ENCODE measurements at places on chromosomes 3 and 15.

- DNase-seq = no peak
These were observed 179.6 kb downstream of the NSMCE3 start for GRCh38 chr15:29089731-29090616.

GRCh38 chr3:8853081-8853480, 83.7 kb upstream of the OXTR start:
- no peak for DNase-seq

DNA sequence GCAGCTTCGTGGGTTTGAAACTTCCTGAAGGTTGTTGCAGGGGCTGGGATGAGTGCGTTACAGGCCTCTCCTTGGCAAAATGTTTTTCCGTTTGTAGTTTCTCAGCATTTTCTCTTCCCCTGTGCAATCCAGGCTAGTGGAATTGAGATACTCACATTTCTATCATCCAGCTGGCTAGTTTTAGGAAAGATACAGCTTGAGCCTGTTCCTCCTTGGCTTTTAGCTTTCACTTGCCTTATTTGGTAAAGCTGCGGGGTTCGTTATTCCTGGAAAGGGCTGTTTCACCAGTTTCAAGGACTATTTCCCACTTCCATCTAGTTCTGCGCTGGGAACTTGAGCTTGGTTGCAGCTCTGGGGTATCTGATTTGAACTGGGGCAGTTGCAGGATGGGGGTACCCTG, 90.3 kb downstream of the ITPR1 start:
- no peak for DNase-seq

DNA sequence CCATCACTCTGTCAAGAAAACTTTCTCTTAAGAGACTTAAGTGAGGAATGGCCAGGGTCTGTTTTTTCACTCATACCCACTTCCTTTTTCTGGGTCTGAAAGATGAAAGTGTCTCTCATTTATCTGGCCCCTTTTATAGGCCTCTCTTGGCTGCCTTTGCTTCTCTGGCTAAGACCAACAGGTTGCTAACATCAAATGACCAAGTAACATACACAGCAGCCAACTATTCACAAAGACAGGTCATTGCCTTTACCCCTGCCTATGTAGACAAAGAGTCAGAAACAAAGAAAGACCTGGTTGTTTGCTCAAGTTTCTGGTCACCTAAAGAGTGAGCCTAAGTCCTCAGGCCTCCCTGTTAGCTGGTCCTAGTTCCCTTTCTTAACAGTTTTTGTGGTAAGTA, 24.0 kb upstream of the CSTA start:
- DNase-seq = no peak

GRCh38 chr3:156803952-156804741, 22.0 kb upstream of the LEKR1 start:
- no peak for DNase-seq

GRCh38 chr3:150372722-150373121, 35.4 kb upstream of the TSC22D2 start:
- DNase-seq = no peak

DNA sequence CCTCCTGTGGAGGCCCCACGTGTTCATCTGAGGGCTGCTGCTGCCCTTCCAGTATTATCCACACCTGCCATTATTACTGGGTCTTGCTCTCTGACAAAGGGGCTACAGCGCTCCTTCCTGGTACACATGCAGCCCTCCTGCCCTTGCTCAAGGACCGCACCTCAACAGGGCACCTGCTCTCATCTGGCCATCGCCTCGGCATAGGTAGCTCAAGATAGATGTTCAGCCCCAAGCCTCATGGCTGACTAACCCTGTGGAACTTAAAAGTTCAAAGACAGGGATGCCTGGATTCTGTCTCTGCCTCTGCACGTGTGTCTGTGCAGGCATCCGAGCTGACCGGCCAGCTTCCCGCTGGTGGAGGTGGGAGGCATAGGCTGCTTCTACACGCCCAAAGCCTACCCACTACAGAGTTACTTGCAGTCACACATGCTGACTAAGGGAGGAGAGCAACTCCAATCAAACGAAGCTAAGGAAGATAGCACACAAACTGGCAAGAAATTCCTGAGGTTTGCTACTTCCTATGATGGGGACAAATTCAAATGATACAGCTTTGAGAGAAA, 152.5 kb upstream of the ATP10A start:
- DNase-seq = no peak
